H54 (cell line): ENCODE measurements at places on chromosomes 1 and 21.

GRCh38 chr1:191876631-191877030 lies 281.6 kb upstream of the RGS18 start:
- DNase-seq, result no peak

DNA sequence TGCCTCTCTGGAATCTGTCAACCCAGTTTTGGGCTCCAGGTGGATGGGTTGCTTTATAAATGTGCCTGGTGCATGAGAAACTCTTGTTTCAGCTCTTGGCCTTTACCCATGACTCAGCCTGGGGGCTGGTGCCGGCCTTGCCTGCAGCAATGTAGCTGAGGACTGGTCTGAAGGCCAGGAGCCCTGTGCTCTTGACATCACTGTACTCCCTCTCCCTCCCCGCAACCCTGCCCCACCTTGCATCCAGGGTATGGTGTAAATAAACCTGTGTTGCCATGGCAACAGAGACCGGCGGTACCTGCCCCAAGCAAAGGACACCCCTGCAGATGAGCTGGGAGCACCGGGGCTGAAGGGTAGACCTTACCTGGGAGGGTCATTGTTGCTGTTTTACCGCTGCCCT lies 13.3 kb downstream of the FAM151A start:
- DNase-seq, result no peak

- DNase-seq, result peak; percentile 35
These were observed 12.7 kb downstream of the C1QB start for GRCh38 chr1:22665752-22666151.

GRCh38 chr1:238710697-238711096 lies 675.7 kb upstream of the CHRM3 start:
- DNase-seq, result no peak

DNA sequence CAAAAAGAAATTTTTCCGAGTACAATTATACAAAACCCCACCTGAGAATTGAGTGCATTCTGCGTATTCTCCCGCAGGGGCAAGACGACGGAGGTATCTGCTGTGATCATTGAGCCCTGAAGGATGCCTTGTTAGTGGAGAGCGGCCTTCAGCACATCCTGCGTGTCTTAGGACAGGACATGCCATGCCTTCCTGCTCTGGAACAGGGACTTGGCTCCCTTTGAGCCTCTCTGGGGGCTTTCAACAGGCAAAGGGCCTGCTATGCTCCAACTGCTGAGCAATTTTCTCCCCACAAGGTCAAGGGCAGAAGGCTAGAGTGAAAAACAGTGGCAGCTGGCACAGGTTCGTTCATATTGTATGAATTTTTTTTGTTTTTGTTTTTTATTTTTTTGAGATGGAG lies 52.4 kb downstream of the TOR1AIP2 start:
- DNase-seq, result no peak

- DNase-seq, result peak; percentile 89
These were observed 10.1 kb downstream of the CFAP45 start for GRCh38 chr1:159889821-159890252.

GRCh38 chr1:8247811-8248436 lies 70.0 kb upstream of the SLC45A1 start:
- DNase-seq, result no peak

- DNase-seq, result peak; percentile 33
These were observed 41.8 kb upstream of the ATF3 start for GRCh38 chr1:212566522-212567479.

DNA sequence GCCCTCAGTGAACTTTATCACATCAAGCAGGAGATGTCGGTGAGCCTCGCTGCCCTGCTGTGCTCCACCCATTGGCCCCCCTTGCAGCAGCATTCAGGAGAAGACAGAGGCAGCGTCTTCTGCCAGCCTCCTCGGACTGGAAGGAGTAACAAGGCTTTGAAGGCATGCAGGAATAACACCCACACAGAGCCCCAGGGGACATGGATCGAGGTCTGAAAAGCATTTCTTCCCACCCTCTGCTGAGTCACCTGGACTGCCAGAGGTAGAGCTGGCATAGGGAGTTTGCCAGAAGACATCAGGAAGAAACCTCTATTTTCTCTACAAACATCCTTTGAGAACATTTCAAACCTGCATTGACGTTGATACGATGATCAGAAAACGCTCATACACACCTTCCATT lies 42.9 kb downstream of the COL18A1 start:
- DNase-seq, result no peak

- no peak for DNase-seq
These were observed 188.9 kb upstream of the EDN2 start for GRCh38 chr1:41673378-41673777.

GRCh38 chr1:245180496-245181157 lies 25.8 kb downstream of the KIF26B start:
- no peak for DNase-seq

- no peak for DNase-seq
These were observed 63.9 kb downstream of the KCNK2 start for GRCh38 chr1:215146240-215146975.

DNA sequence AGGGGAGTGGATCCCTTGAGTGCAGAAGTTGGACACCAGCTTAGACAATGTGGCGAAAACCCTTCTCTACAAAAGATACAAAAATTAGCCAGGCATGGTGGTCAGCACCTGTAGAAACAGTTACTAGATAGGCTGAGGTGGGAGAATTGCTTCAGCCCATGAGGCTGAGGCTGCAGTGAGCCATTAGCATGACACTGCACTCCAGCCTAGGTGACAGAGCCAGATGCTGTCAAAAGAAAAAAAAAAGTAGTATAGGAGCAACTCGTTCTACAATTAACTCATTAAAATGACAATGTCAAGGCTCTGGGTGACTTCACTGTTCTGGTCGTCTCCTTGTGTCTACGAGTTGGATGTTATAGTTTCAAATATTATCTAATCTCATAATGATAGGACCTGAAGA lies 370.6 kb upstream of the NCAM2 start:
- DNase-seq, result no peak

GRCh38 chr1:41662061-41662764 lies 177.7 kb upstream of the EDN2 start:
- DNase-seq, result peak; percentile 85

GRCh38 chr1:36339215-36339614 lies 15.8 kb upstream of the EVA1B start:
- DNase-seq, result no peak

DNA sequence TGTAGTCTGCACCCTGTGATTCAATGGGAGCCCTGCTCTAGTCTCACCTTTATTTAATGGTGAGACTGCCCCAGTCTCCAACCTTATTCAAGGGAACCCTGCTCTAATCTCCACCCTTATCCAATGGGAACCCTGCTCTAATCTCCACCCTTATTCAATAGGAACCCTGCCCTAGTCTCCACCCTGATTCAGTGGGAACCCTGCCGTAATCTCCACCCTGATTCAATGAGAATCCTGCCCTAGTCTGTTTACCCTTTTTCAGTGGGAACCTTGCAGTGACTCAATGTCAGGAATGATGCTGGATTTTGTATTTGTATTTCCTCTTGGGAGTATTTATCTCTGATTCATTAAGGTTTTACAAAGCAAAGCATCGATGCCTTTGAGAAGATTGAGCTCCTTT lies 39.5 kb downstream of the TRPM2 start:
- no peak for DNase-seq

DNA sequence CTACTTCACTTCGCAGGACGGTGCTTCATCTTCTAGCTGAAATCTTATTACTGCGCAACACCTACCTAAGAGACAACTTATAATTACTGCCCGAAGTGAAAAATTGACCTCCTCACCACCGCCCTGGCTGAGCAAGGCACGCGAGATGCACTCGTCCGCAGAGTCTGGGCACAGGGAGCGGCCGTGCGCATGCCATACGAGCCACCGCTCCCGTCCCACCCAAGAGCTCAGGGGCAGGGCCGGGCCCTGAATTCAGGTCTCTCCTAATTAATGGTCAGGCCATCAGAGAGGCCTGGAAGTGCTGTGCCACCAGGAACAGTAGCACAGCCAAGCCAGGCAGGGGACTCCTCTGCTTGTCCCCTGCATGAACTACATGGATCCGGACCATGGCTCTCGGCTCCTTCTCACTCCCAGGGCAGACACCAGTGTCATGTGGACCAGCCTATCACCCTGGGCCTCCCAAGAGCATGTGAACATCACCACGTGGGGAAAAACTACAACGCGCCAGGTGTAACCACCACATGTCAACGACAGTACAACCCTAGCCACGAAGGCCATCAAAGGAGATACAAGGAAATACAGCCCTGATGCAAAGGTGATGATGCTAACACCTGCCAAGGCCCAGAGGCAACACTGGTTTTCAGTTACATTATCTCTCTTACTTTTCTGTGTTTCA lies 11.5 kb downstream of the RIPK4 start:
- DNase-seq, result no peak

- no peak for DNase-seq
These were observed 276.2 kb downstream of the USP25 start for GRCh38 chr21:16005996-16006395.

GRCh38 chr1:227886993-227887696 lies 60.6 kb downstream of the WNT9A start:
- peak; percentile 3 for DNase-seq

GRCh38 chr1:163596541-163597258 lies 274.9 kb downstream of the NUF2 start:
- DNase-seq, result no peak
